ENCODE measurements at places on chromosomes 6 and 20.
A peak's percentile ranks its signal among the peaks of the same experiment; 100 is the strongest.

GRCh38 chr20:544153-544725 is 649 bp upstream of the CSNK2A1 start:
- no peak for DNase-seq

GRCh38 chr6:132687306-132687705 is 26.5 kb downstream of the VNN1 start:
- no peak for DNase-seq

- DNase-seq = no peak
Measured at GRCh38 chr6:42979523-42980177, 669 bp upstream of the PEX6 start.

- no peak for DNase-seq
Measured at GRCh38 chr6:117548797-117549301, 53.5 kb downstream of the GOPC start.

GRCh38 chr6:84774985-84775284 is 10.5 kb upstream of the TBX18 start:
- DNase-seq = no peak

GRCh38 chr6:71387179-71387578 is 98.6 kb downstream of the OGFRL1 start:
- no peak for DNase-seq

DNA sequence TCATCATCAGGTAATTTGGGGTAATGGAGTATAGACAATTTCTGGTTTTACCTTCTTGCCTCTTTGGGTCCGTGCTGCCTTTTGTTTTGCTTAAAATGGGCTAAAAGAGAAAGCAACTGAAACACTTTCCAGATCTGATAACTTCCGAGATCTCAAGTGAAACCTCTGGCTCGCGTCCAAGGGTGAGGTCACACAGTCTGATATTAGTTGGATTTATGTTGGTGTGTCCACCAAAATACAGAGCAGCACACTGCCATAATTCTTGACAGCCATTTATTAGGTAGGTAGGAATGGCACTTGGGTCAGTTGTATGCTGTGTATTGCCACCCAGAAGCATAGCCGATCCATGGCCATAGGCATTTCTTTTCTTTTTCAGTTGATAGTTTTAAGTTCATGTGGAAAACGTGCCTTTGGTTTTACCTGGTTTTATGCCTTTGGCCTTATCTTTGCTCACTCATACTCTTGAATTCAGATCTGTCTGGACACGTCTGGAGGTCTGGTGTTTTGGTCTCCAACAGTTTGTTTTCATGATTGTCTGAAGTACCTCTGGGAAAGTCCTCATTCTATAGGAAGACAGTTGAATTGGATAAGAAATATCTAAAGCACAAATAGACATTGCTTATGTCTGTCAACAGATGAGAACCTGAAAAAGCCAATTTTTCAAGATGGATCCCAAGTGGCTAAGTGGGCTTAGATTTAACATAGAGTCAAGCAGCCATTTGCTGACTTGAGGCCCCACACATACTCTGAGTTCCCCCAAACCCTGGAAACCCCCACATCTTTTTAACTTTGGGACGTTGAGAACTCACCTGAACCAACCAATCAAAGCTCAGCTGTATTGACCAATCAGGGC is 320.8 kb downstream of the SOX4 start:
- DNase-seq = no peak

GRCh38 chr20:11509776-11510175 is 407.9 kb upstream of the BTBD3 start:
- no peak for DNase-seq

- no peak for DNase-seq
Measured at GRCh38 chr6:107419733-107420132, 39.6 kb downstream of the PDSS2 start.

GRCh38 chr6:27263886-27264285 is 16.4 kb downstream of the PRSS16 start:
- no peak for DNase-seq

DNA sequence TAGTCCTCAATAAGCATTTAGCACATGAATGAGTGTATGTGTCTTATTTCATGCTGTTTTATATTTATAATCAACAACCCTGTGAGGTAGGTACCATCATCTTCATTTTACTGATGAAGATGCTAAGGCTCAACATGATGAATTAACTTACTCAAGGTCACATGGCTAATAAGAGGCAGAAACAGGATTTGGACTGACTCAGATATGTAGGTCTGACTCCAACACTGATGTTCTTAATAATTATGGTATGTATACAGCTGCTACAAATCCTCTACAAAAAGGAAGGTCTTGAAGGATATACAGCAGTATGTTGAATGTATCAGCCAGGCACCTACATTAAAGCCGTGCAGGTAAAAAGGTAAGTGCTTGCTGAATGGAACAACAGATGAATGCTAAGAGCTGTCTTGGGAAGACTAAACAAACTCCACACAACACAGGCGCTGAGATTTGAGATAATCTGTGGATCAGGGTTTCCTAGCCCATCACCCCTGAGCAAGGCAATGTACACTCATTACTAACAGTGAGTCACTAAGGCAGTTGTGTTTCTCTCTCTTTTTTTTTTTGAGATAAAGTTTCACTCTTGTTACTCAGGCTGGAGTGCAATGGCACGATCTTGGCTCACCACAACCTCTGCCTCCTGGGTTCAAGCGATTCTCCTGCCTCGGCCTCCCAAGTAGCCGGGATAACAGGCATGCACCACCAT is 31.9 kb downstream of the TTI1 start:
- no peak for DNase-seq

- no peak for DNase-seq
Measured at GRCh38 chr6:106820412-106820852, 154.1 kb downstream of the CD24 start.

- no peak for DNase-seq
Measured at GRCh38 chr6:168962886-168963285, 290.8 kb downstream of the THBS2 start.

GRCh38 chr6:41940759-41941279 is 789 bp downstream of the CCND3 start:
- DNase-seq = peak; percentile 34

DNA sequence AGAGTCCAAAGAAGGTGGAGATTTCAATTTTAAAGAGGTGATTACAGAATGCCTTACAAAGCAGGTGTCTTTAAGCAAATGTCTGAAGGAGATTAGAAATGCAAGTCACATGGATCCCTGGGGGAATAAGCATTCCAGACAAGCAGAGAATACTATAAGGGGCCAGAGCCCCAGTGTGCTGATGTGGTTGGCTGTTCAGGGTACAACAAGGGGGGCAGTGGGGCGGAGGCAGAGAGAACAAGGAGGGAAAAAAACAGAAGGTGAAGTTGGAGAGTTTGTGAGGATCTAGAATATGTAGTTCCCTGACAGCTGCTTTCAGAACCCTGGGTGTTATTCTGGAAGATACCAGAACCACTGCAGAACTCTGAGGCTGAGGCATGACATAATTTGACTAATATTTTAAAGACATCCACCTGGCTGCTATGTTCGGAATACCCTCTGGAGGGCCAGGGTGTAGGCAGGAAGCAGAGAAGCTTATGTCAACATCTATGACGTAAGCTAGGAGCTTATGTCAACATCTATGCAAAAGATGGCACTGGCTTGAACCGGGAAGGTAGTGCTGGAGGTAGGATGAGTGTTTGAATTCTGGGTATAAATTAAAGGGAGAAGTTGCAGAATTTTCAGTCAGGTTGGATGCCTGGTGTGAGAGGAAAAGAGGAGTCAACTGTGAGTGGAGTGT is 276.3 kb upstream of the AGPAT4 start:
- no peak for DNase-seq

- no peak for DNase-seq
Measured at GRCh38 chr6:54813892-54814291, 32.7 kb upstream of the FAM83B start.

DNA sequence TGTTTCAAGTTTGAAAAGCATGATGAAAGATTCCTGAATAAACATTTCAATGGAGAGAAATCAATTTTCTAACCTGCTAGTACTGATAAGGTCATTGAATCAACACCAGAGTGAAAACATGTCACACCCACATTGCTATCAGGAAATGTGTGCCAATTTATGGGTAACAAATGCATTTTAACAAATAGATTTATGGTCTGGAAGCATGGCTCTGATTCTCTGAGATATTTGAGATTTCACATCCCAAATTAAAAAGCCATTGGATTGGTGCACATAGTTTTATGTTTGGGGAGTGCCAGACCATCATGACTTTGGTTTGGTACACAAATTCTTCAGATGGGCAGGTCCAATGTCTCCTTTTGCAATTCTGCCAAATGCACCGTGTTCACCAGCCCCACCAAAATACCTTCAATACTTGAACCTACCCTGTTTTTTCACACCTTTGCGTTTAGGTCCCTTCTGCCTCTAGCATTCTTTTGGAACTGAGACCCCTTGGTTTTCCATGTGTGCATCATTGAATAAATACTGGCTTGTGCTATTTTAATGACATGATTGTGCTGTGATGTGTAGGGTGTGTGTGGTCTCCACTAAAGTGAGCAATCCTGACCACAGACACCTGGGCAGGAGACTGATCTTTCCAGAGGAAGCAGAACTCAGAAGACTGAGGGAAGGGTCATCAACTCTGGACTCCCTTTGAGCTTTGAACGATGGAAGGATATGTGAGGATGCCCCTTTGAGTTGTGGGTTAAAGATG is 20.4 kb downstream of the IL20RA start:
- DNase-seq = no peak

- DNase-seq = no peak
Measured at GRCh38 chr6:25713824-25714223, 40.7 kb upstream of the SLC17A4 start.

DNA sequence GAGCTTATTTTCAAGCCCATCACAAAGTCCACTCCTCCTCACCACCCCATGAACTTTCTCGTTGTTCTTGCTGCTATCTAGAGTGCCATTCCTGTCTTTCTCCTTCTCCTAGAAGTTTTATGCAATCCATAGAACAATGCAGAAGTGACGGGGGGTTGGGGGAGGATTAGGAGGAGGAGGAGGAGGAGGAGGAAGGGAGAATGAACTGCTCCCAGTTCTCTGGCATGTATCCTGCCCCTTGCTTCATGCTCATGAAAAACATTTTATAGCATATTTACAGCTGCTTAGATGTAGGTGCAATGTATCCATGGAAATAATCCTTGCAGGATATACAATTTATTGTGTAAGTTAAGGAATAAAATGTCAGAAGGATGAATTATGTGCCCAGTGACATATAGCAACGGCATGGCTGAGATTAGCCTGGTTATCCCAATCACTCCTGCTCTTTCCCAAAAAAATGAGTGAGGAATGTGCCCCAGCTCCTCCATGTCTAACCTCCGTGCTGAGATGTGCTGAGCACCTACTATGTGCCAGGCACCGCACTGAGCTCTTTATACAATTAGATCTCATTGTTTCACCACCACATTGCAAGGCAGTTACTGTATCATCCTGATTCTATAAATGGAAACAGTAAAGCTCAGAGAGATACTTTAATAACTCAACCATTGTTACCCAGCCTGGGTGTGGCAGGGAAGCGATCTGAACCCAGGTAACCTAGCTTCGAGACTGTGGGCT is 41.6 kb upstream of the TFAP2C start:
- no peak for DNase-seq

DNA sequence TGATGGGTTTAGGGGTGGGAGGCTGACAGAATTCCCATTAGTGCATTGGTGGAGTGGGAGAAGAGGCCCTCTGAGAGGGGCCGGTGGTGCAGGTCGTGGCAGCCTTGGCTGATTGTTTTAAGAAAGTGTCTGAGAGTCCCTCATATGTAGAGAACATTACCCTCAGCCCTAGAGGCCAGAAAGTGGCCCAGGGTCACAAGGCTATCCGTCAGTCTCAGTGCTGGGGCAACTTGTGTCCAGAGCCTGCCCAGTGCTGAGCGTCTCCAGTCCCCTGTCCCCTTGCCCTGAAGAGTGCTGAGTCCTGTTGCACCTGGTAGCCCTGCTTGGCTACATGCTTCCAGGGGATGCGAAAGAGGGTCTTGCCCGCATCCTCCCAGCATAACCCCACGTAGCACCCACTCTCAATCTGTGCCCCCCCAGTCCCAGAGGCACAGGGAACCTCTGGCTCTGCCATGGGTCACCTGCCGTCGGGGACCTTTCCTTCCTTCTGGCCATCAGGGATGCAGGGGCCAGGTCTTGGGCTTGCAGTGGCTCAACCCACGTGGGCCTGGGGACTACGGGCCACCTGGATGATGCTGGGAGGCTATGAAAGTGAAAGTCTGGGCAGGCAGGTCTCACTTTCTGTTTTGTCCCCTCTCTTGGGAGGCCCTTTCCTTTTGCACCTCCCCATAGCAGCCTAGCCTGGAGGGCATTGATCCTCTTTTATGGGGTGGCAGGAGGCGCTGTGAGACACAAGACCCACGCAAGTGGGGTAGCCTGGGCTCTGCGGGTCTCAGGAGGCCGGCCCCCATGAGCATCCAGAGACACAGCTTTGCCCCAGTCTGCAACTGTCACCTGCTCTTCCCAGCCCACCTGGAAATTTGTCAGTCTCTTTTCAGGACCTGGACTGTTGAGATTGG is 12.2 kb downstream of the DUSP15 start:
- no peak for DNase-seq

- no peak for DNase-seq
Measured at GRCh38 chr6:157946865-157947532, 34.7 kb upstream of the SYNJ2 start.

GRCh38 chr6:42368181-42368580 is 83.5 kb downstream of the TRERF1 start:
- DNase-seq = no peak

GRCh38 chr6:104955927-104956730 is 778 bp upstream of the LIN28B start:
- no peak for DNase-seq

GRCh38 chr6:33708516-33709204 is 2.8 kb downstream of the UQCC2 start:
- no peak for DNase-seq

GRCh38 chr6:168030908-168031307 is 33.4 kb downstream of the KIF25 start:
- DNase-seq = no peak

GRCh38 chr6:156883497-156884252 is 106.5 kb downstream of the ARID1B start:
- DNase-seq = no peak

DNA sequence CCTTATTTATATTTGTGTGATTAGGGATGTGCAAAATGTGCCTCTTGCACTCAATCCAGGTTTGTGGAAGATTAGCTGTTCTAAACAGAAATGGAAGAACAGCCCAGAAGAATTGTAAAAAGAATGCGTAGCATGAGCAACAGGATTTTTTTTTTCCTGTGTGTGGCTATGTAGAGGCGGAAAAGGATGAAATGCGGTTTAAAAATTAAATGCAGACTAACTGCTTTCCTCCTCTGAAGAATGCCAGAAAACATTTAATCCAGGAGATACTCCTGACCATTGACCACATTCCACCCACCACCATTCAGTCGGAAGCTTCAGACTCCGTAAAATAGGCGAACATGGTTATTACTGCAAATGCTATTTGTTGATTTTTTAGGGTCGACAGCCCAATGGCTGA is 83.4 kb downstream of the BMP6 start:
- DNase-seq = no peak

GRCh38 chr20:51832276-51832675 is 30.0 kb upstream of the SALL4 start:
- no peak for DNase-seq

- DNase-seq = no peak
Measured at GRCh38 chr6:24757611-24758010, 17.1 kb upstream of the GMNN start.

Data from T-helper 17 cell (primary cell).